ENCODE measurements at places on chromosomes 11 and 22.

DNA sequence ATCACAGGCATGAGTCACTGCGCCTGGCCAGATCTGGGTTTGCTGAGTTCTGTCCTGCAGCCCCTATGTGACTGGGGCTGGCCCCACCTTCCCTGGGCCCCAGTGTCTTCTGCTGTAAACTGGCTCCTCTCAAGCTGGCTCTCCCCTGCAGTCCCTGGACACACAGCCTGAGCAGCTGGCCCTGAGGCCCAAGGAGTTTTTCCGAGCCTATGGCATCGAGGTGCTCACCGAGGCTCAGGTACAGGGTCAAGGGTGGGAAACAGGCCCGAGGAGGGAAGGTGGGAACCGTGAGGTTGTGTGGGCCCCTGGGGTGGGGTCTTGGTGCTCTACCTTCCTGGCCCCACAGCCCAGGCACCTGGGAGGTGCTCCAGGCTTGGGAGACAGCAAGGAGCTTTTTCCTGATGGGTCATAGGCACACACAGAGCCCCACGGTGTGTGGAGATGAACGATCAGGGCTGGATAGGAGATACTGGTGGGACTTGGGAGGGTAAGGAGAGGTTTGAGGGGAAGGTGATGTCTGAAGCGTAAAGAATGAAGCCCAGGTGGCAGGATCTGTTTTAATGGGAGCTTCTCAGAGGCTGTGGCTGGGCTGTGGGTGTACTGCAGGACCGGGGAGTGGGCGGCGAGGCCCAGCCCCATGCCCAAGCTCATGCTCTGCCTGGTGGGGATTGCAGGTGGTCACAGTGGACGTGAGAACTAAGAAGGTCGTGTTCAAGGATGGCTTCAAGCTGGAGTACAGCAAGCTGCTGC lies 6.4 kb upstream of the LZTR1 start:
- no peak for DNase-seq

DNA sequence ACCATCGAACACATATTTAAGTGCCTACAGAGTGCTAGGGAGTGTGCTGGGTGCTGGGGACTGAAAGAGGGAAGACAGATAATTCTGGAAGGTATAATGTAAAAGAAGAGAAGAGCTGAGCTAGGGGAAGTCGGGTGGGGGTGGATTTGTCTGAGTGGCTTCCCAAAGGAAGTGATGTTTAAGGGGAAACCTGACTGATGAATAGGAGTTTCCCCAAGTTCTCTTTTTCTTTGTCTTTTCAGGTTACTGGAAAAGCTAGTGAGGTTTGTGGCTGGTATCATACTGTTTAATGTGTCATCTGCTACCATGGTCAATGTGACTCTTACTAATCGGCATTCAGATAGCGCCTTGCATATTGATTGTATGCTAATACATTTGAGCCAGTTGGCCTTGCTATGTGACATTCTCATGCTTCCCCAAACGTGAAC lies 151.6 kb upstream of the MTMR2 start:
- DNase-seq: no peak

- DNase-seq: no peak
Observed at GRCh38 chr11:92569726-92570125, 345.1 kb downstream of the FAT3 start.

DNA sequence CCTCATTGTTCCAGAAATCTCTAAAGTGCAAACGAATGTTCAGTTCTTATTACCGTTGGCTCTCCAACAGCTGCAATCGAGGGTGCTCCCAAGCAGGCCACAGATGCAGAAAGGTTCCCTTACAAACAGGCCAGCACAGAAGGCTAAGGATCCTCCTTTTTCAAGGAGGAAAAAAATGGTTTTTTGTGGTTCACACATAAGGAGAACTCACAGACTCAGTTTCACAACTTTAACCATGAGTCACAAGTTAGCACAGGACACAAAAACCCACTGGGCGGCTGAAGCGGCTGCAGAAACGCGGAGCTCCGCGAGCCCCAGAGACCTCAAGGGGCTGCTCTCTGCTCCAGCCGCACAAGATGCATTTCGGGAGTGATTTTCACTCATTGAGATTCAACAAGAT lies 98.2 kb upstream of the PRR5 start:
- DNase-seq: no peak

GRCh38 chr22:37940698-37941376 lies 12.6 kb downstream of the C22orf23 start:
- DNase-seq: no peak

- DNase-seq: no peak
Observed at GRCh38 chr22:41521126-41521525, 23.1 kb downstream of the POLR3H start.

- no peak for DNase-seq
Observed at GRCh38 chr11:93704237-93704636, 37.1 kb downstream of the TAF1D start.

GRCh38 chr11:69654660-69655478 lies 13.9 kb downstream of the CCND1 start:
- DNase-seq: no peak

- no peak for DNase-seq
Observed at GRCh38 chr11:2376751-2377451, at the start of gene CD81. CD81 (plus strand) TSS chr11:2377310; CDS start chr11:2377550, 240 bp downstream.

GRCh38 chr11:3049430-3050243 lies 7.6 kb downstream of the CARS1 start:
- DNase-seq: peak; percentile 91

DNA sequence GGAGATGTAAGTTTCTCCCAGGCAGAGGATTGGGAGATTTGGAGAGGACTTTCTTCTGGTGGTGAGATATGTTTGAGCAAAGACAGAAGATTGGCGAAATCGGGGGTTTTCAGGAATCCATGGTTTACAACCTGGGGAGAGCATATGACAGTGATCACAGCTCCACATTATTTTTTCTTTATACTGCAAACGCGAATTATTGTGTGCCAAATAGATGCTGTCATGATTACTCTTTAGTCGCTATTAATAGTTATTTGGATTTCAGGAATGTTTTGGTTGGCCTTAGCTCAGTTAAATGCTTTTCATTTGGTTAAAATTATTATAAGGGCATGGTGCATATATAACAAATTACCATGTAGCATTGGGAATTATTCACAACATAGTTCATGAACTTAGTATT lies 15.2 kb downstream of the ATXN10 start:
- no peak for DNase-seq

GRCh38 chr11:112814168-112814567 lies 147.1 kb upstream of the NCAM1 start:
- no peak for DNase-seq

GRCh38 chr11:127627629-127628457 lies 627.3 kb upstream of the KIRREL3 start:
- no peak for DNase-seq

- no peak for DNase-seq
Observed at GRCh38 chr22:49867303-49868265, 13.9 kb downstream of the ZBED4 start.

DNA sequence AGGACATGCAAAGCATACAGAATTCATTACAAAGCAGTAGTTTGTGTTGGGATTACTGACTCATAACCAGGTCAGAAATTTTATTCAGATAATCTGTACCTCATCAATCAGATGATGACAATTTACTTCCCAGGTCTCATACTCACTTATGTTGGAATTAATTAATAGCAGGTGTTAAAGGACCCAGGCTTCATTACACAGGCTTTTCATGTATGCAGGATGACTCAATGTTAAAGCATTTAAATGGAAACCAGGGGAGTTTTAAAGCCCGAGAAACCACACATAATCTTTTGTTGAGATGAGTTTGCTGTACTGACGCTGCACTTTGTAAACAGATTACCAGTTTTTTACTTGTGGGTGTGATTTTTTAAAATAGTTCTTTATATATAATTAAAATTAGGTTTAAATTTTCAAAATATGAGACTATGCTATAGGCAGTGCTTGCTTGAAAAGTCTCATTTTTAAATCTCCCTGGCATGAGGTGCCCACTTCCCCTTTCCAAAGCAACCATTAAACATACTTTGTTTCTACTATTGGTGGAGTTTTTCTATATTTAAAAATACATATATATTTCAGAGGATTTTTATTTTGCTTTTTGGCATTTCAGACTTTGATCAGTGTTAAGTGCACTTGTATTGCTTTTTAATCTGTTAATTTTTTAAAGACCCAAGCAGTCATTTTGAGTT lies 41.0 kb downstream of the CEP57 start:
- peak; percentile 71 for DNase-seq

- DNase-seq: no peak
Observed at GRCh38 chr22:18111759-18112330, 1.2 kb downstream of the TUBA8 start.

DNA sequence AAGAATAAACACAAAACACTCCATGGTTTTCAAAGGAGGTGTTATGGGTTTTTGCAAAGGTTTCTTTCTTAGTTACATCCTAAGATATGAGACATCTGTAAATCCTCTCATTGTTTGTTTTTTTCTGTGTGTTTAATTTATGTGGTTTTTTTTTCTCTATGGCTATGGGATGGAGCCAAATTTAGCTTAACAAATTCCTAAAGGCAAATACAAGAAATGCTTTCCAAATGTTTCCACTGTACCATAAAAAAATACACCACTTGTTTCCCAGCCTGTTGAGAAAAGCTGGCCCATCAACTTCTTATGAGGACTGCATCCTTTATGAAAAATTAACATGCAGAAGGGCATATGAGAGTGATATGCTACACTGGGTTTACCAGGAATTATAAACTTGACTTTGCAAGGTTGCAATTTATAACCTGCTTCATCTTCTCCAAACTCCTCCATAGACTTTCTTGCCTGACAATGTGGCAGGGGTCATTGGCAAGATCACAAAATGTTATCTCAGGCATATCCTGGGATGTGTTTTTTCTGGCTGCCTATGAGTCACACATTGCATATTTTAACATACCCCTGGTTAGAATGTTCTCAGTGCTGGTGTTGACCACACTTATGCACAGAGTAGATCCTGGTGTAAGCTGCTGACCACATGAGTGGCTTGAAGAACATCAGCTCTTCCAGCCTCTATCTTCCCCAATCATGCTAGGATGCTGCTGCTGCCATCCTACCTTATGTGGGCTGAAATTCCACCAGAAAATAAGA lies 137.6 kb upstream of the TTC12 start:
- DNase-seq: no peak

DNA sequence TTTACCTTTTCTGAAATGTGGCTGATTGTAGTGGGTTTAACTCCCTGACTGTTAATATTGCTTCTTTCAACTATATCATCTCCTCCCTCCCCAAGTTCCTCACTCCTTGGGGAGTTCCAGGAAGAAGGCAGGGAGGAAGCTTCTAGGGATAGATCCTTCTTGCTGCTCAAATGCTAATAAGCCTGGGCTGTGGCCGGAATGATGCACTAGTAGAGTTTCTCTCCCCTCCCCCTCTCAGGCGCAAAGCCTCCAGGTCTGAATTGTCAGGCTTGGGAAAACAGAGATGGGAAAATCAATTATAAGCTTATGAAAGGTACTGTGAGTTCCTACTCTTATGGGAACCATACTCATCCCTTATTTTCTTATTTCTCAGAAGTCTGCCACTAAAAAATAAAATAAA lies 30.8 kb downstream of the FEZ1 start:
- no peak for DNase-seq

- DNase-seq: no peak
Observed at GRCh38 chr11:11020747-11021149, 162.9 kb upstream of the ZBED5 start.

DNA sequence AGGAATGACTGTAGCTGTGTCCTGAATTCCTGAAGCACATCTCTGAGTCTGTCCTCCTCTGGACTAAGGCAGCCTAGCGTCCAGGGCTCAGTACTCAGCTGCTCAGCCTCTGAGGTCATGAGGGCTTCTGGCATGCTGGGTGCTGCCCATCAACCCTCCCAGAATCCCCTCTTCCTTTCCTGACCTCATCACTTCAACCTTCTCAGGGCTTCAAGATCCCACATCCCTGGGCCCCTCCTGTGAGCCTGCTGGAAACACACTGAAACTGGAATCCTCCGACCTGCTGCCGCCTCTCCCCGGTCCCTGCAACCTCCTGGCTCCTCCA lies 803 bp downstream of the KRTAP5-8 start:
- DNase-seq: no peak
